Daoy (cell line): ENCODE measurements at places on chromosomes 13 and 19.

- DNase-seq, result no peak
Observed at GRCh38 chr13:40656358-40656757, 10.1 kb downstream of the FOXO1 start.

DNA sequence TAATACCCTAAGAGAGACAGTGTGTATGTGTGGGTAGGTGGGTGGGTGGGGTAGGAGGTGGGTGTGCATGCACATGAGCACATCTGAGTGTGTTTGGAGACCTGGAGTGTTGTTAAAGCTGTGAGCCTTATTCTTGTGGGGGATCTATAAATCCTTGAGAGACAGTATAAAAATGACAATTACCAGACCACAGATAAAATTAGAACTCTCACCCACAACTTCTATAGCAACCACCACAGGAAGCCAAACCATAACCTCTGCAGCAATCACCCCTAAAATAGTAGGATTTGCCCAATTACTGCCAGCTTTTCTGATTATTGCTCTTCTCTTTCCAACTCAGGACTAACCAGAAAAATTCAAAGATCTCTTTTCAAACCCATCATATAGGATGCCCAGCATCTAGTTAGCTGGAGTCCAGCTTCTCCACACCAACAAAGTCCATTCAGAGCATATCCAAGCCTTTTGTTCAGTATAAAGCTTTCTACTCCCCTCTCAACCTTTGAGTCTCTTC is 93.4 kb upstream of the SLITRK1 start:
- no peak for DNase-seq

DNA sequence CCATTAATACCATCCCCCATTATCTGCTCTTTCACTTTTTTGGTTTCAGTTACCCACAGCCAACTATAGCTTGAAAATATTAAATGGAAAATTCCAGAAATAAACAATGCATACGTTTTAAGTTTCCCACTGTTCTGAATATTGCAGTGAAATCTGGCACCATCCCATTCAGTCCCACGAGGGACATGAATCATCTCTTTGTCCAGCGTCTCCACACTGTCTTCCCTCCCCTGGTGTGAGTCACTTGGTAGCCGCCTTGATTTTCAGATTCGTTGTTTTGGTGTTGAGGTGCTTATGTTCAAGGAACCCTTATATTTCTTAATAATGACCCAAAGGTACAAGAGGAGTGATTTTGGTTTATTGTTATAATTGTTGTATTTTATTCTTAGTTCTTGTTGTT is 246.1 kb downstream of the DCT start:
- peak; percentile 85 for DNase-seq

DNA sequence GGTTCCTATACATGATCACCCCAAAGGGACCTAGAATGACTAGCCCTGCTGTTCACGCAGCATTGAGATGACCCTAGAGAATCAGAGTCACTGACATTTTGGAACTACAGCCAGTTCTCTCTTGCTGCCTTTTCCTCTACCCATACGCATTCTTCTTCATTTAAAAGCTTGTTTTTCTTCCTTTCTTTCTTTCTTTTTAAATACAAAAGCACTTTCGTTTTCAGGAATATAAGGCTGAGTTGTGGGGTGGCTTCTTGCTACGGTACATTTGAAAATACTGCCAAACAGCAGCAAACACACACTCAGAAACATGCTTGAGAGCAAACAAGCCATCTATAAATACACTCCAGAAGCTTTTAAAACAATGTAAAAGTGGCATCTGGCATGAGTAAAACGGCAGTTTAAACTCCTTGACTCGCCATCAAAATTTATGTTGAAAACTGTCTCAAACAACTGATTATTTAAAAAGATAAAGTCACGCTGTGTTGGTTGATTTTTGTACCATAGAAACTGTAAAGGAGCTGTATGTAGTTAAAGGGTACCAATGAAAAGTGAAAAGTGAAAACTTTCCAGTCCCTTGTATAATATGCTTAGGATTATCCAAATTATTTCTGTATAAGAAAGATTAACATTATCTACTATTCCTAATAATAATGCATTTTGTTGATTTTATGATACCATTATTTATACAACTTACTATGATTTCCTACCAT is 95.6 kb downstream of the PCDH9 start:
- DNase-seq, result no peak

DNA sequence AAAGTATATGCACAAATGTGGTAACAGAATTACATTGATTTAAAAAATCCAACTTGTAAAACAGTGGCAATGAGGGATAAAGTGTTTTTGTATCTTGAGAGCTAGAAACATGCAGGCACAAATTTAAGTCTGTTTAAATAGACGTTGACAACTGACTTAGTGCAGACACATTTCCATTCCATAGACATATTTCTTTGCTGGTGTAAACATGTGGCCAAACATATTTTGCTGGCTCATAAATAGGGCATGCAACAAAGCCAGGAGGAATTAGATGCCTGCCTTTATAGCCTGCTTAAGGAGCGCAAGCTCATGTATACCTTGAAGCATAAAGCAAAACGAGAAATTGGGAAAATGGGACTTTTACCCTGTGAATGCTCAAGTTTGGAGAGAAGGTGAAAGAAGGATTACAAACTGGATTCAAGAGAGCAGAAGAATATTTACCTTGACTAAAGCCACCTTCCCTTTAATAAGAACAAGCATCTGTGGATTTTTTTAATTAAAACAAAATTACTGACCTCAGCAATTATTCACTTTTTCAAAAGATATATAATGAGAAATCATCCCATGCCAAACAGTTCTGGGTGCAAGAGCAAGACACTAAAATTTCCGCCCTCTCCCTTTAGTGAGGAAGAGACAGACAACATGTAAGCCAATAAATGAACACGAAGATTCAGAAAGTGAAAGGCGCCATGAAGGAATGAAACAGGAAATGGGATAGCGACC is 71.0 kb downstream of the DCT start:
- no peak for DNase-seq
